ENCODE measurements at places on chromosomes 5 and 9.

- DNase-seq, result no peak
These were observed 51.9 kb upstream of the PPP1R2B start for GRCh38 chr5:156798201-156798600.

- no peak for DNase-seq
These were observed 54.4 kb upstream of the ASS1 start for GRCh38 chr9:130390390-130390789.

- DNase-seq, result no peak
These were observed 86.9 kb downstream of the FRMD3 start for GRCh38 chr9:83451308-83451707.

GRCh38 chr9:124504530-124505005, 2.6 kb downstream of the NR5A1 start:
- no peak for DNase-seq

DNA sequence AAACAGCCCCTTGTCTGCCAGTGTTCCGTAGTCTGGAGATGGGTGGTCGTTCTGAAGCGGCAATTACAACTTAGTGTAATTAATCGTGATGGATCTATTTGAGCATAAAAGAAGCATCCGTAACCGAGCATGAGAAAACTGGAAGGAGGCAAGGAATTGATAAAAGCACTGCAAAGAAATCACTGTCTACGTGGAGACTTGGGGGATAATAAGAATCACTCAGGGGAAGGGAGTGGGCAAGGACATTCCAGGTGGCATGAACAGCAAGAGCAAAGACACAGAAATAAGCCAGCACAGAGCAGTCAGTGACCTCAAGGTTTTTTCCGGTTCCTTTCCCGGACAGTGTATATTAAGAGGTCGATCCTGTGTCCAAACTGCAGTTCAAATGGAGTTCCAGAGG, 35.0 kb downstream of the TLR4 start:
- DNase-seq, result no peak

- no peak for DNase-seq
These were observed 483.6 kb downstream of the GADD45G start for GRCh38 chr9:90088434-90088833.
